ENCODE measurements at places on chromosomes 2 and 18. TPM values are rescaled to one million over a fixed set of nuclear protein-coding genes. Genes with fewer than 3 reads are reported as not detected.

DNA sequence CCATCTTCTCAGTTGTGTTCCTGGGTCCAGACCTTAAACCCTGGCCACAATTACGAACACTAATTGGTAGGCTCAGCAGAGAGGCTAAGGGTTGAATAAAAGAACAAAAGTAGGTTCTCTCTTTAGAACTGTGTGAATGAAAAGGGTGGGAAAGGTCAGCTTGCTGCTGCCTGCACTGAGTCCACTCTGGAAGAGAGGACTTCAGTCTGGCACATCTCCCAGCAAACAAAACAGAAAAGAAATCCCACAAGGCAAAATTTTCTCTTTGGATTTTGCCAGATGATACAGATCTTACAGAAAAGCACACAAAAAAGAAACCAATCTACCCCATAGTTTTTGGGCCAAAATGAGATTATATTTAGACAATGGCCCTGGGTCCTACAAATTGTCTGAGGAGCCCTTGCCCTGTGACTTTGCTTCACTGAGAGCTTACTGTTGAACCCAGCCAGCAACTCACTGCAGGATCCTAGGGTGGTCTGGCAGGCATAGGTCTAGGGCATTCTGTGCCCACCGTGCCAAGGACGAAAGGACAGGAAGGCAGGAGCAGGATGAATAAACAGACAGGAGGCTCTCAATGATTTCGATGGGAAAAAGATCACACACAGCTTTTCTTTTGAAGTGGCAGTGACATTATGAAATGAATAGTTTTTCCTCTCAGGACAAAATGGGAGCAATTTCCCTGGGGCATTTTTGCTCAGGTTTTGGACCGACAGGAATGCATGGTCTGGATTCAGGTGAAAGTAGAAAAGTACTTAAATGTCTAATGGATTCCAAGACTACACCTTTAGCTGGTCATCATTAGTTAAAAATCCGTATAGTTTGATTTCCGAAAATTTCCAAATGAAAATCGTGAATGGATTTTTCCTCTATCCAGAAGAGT lies 68.4 kb upstream of the STAM2 start:
- no peaks in the 10 kb centered on the region for H3K4me1 ChIP-seq
- H3K36me3 ChIP-seq = no peaks in the 10 kb centered on the region
- no peak for DNase-seq
- H3K27me3 ChIP-seq = peaks cover 6% of the 10 kb centered on the region
- H3K4me3 ChIP-seq = no peak overlapping the region

DNA sequence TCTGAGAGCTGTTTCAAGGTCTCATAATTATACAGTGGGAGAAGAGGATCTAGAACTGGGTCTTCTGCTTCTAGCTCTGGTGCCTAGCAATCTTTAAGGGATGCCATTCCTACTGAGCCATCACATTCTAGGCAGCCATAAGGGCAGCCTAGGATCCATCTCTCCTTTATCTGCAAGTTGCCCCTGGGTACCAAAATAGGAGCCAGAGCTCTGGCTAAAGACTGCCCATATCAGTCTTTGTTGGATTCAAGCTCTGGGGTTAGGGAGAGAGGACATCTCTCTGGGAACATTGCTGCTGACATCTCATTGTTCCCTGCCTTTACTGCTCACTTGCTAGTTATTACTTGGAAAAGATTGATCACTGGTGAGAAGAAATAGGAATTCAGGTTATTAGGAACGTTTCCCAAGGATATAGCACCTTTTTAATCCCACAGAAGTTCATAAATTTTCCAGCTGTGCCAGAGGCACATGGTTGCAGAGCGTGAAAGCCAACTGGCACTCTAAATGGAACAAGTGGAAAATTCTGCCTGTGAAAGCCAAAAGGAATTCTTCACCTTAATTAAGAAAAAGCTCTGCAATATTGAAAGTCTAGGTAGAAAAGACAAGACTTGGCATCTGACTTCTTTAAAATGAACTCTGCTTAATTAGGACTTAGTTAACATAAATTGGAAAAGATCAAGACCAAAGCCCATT lies 102.2 kb downstream of the CDC42EP3 start:
- H3K4me1 ChIP-seq = peaks cover 18% of the 10 kb centered on the region
- peaks cover 2% of the 10 kb centered on the region for H3K27me3 ChIP-seq
- no peak overlapping the region for H3K27ac ChIP-seq
- no peak for DNase-seq
- H3K4me3 ChIP-seq = no peak overlapping the region

DNA sequence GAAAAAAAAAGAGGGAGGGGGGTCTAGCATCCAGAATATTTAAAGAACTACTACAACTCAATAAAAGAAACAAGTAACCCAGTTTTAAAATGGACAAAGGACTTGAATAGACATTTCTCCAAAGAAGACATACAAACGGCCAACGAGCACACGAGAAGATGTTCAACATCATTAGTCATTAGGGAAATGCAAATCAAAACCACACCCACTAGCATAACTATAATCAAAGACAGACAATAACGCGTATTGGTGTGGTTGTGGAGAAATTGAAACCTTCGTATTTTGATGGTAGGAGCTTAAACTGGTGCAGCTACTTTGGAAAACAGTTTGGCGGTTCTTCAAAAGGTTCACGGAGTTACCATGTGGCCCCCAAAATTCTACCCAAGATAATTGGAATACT lies 64.3 kb upstream of the CAB39 start:
- H3K36me3 ChIP-seq = peaks cover 20% of the 10 kb centered on the region
- DNase-seq = no peak
- H3K27ac ChIP-seq = no peak overlapping the region
- no peaks in the 10 kb centered on the region for H3K27me3 ChIP-seq

DNA sequence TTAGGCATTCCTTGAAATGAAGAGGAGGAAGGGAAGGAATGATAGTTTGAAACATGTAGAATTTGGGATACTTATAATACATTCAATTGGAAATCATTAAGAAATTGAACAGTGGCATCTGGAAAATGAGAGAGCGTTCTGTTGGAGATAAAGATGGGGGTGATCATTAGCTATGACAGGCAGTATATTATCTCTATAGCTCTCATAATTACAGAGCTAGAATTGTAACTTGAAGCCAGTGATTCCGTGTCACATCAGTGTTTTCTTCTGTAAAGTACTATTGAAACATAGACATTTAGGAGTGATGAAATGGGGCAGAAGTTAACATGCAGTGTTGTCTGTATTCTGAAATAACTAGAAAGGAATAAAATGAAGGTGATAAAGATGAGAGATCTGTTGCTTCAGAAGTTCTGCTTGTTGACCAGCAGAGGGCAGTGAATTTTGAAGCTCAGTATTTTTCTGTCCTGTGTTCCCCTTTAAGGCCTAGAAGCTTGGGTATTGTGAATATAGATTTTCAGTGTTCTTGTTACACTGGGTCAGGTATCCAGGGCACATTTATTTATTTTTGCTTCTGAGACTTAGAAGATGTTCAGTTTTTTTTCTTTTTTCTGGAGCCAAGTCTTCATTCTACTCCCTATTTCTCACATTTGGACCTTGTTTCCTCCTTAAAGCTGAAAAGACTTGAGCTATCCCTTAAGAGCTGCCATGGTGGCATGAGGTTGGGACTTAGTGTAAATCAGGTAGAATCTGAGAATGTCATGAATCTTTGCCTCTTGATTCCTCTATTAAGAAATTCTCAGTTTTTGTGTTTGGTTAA lies 157.4 kb downstream of the TAF4B start:
- no peaks in the 10 kb centered on the region for H3K27me3 ChIP-seq
- peaks cover 4% of the 10 kb centered on the region for H3K36me3 ChIP-seq
- no peak overlapping the region for H3K4me3 ChIP-seq
- DNase-seq = peak; percentile 32
- H3K27ac ChIP-seq = no peak overlapping the region

DNA sequence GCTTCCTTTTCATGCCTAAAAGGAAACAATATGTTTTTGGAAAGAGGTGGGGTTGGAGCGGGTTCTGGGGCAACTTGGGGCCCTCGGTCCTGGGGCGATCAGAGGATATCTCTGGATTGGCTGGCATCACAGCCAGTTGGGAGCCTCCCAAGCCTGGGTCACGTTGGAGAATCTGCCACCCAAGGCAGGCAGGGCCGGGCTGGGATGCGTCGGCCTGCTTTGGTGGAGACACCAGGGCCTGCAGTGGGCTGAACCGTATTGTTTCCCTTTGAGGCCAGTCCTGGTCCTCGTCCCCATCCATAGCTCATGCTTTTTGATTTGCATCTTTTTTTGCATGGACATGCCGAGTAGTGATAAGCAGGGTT lies 235.8 kb downstream of the ATAD2B start:
- no peak overlapping the region for H3K27ac ChIP-seq
- no peak overlapping the region for H3K4me3 ChIP-seq
- DNase-seq = no peak
- no peaks in the 10 kb centered on the region for H3K4me1 ChIP-seq
- no peaks in the 10 kb centered on the region for H3K27me3 ChIP-seq

DNA sequence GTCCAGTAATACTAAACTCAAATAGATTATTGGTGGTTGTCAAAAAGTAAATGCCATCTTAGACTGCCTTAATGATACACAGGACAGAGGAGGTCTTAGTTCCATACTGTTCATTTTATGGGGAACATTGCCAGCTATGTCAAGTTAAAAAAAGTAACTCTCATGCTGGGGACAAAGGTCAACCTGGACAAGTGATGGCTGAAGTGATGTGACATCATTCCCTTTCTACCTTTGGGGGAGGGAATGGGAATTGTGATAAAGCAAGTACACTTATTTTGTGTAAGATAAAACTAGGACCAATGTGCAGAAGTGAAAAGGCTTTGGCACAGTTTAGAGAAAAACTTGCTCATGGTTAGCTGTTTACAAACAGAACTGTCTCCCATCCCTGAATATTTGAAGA lies 24.0 kb upstream of the SNORC start:
- H3K36me3 ChIP-seq = peaks cover 55% of the 10 kb centered on the region
- no peaks in the 10 kb centered on the region for H3K27me3 ChIP-seq
- DNase-seq = no peak

DNA sequence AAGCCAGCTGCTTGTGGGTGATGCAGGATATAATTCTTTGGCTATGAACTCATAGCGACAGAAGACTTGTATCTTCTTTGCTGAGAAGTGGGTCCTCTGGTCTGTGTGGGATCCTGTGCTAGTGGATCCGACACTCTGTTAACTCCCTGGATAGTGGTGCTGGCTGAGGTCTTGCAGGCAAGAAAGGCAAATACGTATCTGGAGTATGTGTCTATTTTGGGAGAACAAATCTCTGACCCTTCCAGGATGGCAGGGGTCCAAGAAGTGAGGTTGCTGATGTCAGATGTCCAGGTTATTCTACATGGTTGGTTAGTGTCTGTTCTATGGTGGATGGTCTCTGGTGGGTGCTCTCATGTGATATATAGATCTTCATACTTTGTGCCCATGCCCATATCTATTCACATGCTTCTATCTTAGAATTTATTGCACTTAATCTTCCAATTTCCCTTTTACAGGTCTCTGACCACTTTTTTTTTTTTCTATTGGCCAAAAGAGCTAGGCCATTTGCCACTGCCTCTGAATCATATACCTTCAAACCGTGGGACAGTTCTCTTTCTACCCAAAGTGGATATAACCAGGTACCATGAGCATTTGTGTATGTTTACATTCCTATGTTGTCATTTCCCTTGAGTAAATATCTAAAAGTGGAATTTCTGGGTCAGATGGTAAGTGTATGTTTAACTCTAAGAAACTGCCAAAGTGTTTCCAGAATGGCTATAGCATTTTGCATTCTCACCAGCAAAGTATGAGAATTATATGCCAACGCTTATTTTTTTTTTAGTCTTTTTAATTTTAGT lies 45.1 kb upstream of the RBMS1 start:
- H3K4me1 ChIP-seq = no peaks in the 10 kb centered on the region
- DNase-seq = no peak
- no peak overlapping the region for H3K27ac ChIP-seq
- H3K4me3 ChIP-seq = no peak overlapping the region
- peaks cover 2% of the 10 kb centered on the region for H3K27me3 ChIP-seq

- H3K27ac ChIP-seq = no peak overlapping the region
- H3K4me3 ChIP-seq = no peak overlapping the region
- peaks cover 5% of the 10 kb centered on the region for H3K4me1 ChIP-seq
- no peaks in the 10 kb centered on the region for H3K27me3 ChIP-seq
- H3K36me3 ChIP-seq = no peaks in the 10 kb centered on the region
These were observed 13.6 kb downstream of the TCF23 start for GRCh38 chr2:27162151-27163121.

The RNPEPL1 gene
- total RNA-seq = 122 TPM

The TNP1 gene
- not detected for total RNA-seq

The ASNSD1 gene
- total RNA-seq = 40.3 TPM

The ST8SIA5 gene
- not detected for total RNA-seq

The SRD5A2 gene
- not detected for total RNA-seq

The CFAP210 gene
- not detected for total RNA-seq

The KIAA2012 gene
- not detected for total RNA-seq

The LRATD1 gene
- not detected for total RNA-seq

Data from activated CD4-positive, alpha-beta T cell treated with anti-CD3 and anti-CD28 coated beads, Interleukin-2, amount 10 ng/mL, durations not matched to agents 7 days and 5 days (primary cell).